ENCODE measurements at places on chromosomes 2 and 18. TPM values are rescaled to one million over a fixed set of nuclear protein-coding genes. Genes with fewer than 3 reads are reported as not detected.

DNA sequence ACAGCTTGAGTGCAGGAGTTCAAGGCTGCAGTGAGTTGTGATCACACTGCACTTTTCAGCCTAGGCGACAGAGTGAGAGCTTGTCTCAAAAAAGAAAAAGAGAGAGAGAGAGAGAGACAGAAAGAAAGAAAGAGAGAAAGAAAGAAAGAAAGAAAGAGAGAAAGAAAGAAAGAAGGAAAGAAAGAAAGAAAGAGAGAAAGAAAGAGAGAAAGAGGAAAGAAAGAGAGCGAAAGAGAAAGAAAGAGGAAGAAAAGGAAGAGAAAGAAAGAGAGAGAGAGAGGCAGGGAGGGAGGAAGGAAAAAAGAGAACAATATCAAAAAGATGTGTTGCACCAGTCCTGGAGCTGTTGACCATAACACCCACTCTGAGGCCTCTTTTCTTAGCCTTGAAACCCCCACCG, 89.8 kb upstream of the MBOAT2 start:
- DNase-seq: no peak

DNA sequence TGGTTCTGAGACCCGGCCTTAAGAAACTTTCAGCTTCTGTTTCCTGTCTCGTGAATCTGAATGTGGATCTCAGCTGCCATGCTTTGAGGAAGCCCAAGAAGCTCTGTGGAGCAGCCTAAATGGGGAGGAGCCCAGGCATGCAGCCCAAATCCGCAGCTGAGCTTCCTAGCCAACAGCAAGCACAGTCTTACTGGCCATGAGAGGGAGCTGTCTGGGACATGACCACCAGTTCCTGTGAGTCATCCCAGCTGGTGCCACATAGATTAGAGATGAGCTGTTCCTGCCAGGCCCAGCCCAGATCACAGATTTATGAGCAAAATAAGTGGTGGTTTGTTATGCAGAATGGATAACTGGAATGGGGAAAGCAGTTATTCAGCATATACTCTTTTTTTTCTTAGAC, 224.4 kb upstream of the APCDD1 start:
- no peak for DNase-seq

GRCh38 chr2:132977812-132978529, 308.0 kb upstream of the LYPD1 start:
- no peak for DNase-seq

- DNase-seq: no peak
Observed at GRCh38 chr2:69618362-69618761, 25.2 kb downstream of the AAK1 start.

The FAHD2B gene
- 31.8 TPM for total RNA-seq

The PTGR3 gene
- 25.4 TPM for total RNA-seq

The MOGAT1 gene
- total RNA-seq: 0.45 TPM

The RASGRP3 gene
- 0.94 TPM for total RNA-seq

The IL1RN gene
- 20.5 TPM for total RNA-seq

The IL18RAP gene
- total RNA-seq: 2.5 TPM

The RNF152 gene
- total RNA-seq: 23.6 TPM

The TTC32 gene
- 14.0 TPM for total RNA-seq

The ATP6V1B1 gene
- 8.6 TPM for total RNA-seq

The LANCL1 gene
- total RNA-seq: 55.9 TPM

The SCN1A gene
- total RNA-seq: 0.19 TPM
